ENCODE measurements at places on chromosomes 2 and 18. TPM values are rescaled to one million over a fixed set of nuclear protein-coding genes. Genes with fewer than 3 reads are reported as not detected.

DNA sequence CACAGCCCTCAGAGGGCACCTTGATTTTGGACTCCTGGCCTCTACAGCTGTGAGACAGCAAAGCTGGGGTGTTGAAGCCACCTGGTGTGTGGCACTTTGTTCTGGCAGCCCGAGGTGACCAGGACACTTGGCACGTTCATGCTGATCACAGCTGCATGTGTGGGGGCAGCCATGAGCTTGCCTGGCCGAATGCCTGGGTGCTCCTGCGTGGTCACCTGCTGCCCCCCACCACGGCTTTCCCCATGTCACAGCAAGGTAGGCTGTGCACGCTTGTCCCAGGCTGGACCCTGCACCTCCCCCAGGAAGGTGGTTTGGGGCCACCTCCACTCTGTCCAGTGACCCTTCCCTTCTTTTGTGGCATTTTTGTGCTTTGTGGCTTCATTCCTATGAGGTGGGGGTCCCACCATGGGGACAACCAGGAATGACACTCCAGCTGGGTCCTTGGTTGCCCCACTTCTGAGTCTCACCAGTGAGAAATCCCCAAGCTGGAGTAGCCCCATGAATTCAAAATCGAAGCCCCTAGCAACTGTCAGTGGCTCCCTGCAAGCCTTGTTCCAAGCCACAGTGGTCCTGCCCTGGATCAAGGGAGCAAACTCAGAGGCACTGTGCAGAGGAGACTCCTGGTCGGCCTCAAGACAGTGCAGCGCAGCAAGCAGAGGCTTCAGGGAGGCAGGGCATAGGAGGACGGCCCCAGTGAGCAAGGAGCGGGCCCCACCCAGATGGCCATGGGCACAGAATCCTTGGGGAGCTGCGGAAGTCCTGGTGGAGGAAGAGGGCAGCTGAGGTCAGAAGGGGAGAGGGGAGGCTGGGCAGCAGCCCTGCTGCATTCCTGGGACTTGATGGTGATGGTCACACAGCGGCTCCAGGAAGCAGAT lies 121.4 kb upstream of the HS6ST1 start:
- DNase-seq = peak; percentile 43

- DNase-seq = no peak
These were observed 22.2 kb upstream of the MYO3B start for GRCh38 chr2:170155723-170156253.

- no peak for DNase-seq
These were observed 81.8 kb upstream of the SH3BP4 start for GRCh38 chr2:234869969-234870368.

- no peak for DNase-seq
These were observed 517.8 kb upstream of the DSEL start for GRCh38 chr18:68034296-68034695.

DNA sequence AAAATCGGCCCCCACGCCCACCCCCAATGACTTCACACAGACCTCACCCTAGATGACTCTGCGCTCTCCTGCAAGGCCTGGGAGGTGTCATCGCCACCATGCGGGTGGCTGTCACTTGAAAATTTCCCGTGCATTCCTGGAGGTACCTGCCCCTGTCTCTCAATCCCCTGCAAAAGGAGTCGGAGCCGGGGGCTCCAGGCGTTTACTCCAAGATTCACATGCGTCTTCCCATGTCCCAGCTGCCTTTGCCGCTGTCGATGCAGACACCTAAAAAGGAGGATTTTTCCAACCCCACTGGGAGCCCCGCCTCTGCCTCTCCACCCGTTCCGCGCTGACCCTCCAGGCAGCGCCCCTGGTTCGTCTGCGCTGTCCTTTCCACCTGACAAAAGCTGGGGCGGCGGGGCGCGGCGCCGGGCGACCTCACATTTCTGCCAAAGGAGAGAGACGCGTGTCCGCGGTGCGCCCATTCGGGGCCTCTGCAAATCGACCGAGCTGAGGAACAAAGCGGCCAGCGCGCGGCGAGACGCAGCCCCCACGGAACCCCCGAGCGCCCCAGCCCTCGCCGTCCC lies 667 bp downstream of the REEP1 start:
- DNase-seq = no peak

Gene CLEC4F
- total RNA-seq = not detected

Gene CSRNP3
- 4.3 TPM for total RNA-seq

Gene RTN4
- total RNA-seq = 131 TPM

Gene MPP4
- total RNA-seq = not detected

Gene SLC14A1
- not detected for total RNA-seq

Gene TWIST2
- total RNA-seq = 8.1 TPM

All from H7 (cell line).